ENCODE measurements at places on chromosomes 11 and 22. TPM values are rescaled to one million over a fixed set of nuclear protein-coding genes. Genes with fewer than 3 reads are reported as not detected.

DNA sequence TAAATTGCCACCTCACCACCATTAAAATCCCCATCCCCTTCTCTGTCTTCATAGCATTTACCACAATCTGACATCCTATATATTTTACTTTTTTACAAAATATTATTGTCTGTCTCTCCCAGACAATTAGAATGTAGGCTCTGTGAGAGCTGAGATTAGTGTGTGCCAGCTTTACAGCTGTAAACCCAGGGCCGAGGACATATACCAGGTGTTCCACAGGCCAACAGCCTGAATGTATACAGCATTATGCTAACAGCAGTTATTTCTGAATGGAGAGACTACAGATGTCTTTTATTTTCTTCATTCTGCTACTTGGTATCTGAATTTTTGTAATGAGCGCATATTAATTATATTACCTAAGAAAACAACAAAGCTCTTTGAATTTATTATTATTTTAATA is 36.7 kb downstream of the FZD4 start:
- DNase-seq, result no peak

DNA sequence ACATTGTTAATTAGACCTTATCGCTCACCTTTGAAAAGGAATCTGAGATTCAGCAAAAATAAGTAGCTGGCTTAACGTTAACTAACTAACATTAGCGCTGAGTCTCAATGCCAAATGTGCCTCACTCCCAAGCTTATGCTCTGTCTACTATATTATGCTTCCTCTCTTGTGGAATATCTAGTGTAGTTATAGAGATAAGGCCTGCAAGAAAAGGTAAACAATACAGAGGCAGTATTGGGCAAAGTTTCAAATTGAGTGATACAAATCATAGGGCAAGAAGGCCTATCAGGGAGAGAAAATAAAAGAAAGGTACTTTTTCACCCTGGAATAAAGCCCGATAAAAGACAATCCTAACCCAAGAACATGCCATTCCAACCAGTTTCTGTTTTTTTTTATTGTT is 61.6 kb upstream of the SLC17A6 start:
- DNase-seq, result no peak

DNA sequence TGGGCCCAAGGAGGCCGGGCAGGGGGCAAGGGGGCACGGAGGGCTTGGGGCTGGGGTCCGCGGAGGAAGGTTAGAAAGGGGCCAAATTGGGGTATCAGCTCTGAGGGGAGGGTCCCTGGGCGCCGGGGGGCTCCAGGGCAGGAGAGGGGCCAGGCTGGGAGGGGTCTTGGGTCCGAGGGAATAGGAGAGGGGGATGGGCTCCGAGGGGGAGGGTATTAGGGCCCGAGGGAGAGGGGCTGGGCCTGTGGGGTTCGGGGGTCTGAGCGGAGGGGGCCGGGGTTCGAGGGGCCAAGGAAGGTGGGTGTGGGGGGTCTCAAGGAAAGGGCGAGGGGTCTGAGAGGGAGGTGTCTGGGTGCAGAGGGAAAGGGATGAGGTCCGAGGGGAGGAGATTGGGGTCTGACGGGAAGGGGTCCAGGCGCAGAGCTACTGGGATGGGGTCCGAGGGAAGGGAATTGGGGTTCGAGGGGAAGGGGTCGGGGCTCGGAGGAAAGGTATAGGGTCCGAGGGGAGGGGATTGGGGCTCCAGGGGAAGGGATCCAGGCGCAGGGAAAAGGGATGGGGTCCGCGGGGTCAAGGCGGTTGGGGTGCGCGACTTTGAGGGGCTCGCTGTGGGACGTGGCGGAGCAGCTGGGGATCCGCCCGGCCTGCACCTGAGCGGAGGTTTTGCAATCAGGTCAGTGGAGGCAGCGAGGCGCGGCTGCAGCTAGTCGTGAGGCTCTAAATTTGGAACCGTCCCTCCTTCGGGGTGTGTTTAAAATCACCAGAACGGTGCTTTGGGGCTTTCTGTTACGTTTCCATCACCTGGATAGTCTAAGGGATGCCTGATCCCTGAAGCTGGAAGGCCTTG is 728 bp downstream of the CTTN start:
- peak; percentile 16 for DNase-seq

DNA sequence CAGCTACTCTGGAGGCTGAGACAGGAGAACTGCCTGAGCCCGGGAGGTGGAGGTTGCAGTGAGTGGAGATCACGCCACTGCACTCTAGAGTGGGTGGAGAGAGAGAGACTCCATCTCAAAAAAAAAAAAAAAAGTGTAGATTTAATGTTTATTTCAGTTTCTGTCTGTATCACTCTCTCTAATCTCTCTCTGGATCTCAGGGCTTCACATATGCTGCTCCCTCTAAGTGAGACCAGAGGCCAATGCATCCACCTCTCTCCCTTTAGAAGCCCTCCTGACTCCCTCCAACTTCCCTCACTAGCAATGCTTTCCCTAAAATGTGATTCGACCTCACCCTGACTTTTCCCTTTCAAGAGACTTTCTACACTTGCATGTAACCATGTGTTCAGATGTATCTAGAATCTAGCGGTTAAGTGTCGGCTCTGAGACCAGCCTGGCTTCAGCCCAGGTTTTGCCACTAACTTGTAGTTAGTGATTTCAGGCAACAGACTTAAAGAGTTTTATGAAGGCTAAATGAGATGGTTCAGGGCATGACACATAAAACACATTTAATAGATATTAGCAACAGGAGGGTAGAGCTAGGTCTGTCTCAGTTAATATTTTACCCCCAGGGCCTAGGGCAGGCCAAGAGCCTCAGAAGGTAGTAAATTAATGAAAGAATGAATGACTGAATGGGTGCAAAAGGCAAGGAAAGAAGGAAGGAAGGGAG is 364.3 kb downstream of the LARGE1 start:
- DNase-seq, result no peak

Gene MN1
- 0.60 TPM for total RNA-seq

Gene SERPING1
- total RNA-seq, result 135 TPM
